ENCODE measurements at places on chromosomes 5 and 9.
A peak's percentile ranks its signal among the peaks of the same experiment; 100 is the strongest.

DNA sequence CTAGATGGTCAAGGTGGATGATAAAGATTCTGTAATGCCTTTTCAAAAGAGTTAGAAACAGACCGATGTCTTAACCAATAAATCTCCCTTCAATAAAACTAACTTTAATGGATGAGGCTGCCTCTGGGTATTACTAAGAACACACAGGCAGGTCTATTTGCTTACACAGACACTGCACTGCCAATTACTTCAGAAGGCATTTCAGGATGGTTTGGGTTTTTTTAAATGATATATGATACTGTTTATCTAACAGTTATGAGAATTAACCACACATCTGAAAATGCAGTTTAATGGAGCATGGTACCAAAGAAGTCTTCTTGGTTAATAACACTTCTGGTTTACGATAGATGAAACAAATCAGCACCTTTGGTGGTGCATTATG, 367.9 kb upstream of the GRAMD2B start:
- DNase-seq = no peak

- no peak for DNase-seq
Measured at GRCh38 chr5:6637022-6637421, 3.8 kb downstream of the SRD5A1 start.

GRCh38 chr5:60896991-60897390, 47.9 kb downstream of the ERCC8 start:
- no peak for DNase-seq

DNA sequence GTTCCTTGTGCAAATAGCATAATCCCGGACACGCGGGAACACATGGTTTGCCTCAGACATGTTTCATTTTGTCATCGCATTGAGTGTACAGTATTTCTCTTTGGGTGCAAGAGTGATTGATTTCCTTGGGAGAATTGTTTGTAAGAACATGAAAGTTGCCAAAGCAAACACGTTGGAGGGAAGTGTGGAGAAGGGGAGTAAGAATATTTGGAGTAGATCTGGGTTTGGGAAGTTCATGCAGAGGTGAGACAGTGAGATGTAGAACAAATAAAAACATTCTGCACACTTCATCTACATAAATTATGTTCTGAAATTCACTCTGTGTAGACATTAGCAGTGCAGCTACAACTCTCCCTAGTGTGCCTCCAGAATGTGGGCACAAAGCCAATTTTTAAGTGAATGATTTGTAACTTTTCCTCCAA, 24.0 kb downstream of the FOXD1 start:
- DNase-seq = no peak

GRCh38 chr5:43017428-43017815, 22.7 kb downstream of the ANXA2R start:
- no peak for DNase-seq

DNA sequence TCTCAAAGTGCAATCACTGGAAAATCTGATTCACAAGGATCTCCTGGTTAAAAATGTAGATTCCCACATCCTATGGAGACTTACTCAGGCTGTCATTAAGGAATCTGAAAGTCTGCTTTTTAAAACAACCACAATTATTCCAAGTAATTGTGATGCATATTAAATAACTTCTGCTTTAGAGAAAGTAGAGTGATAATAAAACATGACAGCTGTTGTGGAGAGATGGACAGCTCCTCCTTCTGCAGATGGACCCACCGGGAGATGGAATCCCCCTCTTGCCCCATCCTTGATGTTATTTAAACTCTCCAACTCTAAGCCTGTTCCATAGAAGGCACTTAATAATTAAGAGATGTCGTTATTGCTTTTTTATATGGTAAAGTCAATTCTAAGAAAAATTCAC, 802.2 kb downstream of the CDH12 start:
- DNase-seq = no peak

DNA sequence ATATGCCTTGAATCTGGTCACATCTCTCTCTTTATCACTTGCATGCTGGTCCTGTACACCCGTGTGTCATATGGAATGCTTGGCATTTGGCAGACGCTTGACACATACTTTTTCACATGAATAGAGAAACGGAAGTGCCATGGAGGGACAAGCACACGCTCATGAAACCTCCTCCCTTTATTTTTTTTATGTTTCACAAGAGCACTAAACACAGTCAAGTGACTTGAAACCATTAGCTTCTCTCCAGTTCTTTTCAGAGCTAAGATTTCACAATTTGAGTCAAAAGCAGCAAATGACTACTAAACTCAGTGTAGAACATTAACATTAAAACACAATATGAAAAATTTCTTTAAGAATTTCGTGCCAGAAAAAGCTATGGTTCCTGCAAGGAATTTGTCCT, 151.1 kb downstream of the DOCK2 start:
- no peak for DNase-seq

DNA sequence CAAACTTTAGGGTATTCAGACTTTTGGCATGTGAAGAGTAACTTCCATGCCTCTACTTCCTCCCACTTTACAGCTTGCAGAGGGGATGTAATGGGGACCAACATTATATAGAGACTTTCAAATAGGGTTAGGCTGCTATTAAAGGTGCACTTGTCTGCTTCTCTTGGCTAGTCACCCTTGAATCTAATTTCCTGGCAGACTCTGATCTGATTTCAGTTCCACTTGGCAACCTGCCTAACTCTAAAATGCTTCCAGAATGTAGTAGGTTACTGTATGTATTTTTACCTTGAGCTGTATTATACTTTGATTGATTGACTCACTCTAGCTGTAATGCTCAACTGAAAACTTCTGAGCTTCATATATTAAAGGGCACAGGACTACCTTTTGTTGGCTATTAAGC, 693.4 kb downstream of the KCTD16 start:
- DNase-seq = no peak

- DNase-seq = no peak
Measured at GRCh38 chr5:177386542-177386941, 2.3 kb downstream of the SLC34A1 start.

DNA sequence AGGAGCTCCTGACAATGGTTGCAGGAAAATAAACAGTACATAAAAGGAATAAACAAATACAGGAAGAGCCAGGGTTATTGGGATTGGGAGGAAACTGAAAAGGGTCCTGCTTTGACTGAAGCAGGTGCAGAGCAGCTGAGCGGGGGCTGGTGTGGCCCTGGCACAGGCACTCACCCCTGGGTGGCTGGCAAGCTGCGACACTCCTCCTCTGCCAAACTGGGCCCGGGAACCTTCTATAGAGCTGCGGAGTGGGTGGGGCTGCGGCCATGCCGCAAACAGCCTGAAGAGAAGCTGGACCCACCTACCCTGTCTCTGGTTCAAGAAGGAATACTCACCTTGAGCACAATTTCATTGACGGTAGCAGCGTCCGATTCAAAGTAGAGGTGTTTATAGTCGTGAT, 182.5 kb downstream of the GAPVD1 start:
- DNase-seq = no peak

DNA sequence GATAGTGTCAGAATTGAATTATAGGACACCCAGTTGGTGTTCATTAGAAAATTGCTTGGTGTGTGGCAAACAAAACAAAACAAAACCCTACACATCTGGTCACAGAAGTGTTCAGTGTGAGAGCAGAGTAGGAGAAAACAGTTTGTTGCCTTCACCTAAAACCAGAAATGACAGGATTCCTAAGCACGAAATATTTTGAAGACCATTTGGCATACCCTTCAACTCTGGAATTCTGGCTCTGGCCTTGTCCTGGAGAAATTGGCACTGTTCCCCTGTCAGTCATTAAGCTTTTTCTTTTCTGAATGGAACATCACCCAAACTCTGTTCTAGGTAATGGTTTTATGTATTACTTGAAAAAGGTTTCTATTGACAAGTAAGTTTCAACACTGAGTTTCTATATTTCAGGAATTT, 110.2 kb upstream of the PCA3 start:
- DNase-seq = no peak

DNA sequence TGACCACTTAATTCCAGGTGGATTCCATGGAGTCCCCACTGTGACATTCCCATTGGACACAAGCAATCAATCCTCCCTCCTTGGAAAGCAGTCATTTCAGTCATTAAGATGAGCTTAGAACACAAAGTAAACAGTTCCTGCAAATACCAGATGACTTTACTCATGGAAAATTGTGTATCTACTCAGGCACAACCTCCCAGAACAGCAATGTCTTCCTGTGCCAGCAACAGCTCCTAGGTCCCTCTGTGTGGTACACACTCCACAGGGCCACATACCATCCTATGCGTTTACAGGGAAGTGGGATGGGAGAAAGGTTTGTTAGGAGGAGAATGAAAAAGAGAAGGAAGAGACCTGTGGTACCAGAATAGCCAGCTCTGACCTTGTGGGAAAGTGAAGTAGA, 53.7 kb downstream of the MTMR12 start:
- no peak for DNase-seq

- DNase-seq = no peak
Measured at GRCh38 chr5:56534102-56534829, 281.1 kb upstream of the MAP3K1 start.

DNA sequence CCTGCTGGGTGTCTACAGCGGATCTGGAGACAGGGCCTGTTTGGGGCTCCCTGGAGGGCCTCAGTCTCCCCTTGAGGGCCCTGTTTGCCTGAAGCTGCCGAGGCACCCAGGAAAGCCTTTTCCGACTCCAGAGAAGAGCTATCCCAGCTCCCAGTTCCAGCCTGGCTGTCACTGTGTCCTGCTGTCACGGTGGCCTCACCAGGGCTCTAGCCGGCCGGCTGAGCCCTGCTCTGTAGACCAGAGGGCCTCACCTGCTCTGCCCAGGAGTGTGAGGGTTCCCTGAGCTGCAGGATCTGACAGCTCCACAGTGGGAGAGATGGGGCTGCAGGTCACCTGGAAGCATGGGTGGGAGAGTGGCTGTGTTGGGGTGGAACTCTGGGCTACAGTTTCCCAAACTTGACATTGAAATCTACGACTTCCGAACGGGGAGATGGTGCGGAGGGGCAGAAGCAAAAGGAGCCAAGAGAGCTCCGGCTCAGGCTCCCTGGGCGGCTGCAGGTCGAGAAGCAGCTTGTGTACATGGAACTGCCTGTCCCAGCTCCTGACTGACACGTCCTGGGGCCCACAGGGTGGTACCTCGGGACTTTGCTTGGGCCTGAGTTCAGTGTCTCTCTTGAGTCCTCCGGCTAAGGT, 94.9 kb downstream of the CACNA1B start:
- DNase-seq = no peak

DNA sequence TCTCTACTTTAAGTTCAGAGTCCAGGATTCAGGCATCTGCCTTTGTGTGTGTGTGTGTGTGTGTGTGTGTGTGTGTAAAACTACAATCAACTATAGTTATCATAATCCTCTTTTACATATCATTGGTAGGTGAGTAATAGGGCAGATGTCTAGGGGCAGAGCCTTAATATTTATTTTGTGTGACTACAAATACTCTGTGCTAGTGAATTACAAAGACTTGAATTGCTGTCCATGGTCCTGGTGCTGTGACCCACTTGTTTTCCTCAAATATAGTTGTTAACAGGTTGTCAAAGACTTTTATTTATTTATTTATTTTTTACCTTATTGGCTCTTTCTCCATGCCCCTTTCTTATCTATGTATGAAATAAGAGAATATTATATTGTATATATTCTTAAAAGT, 196.8 kb downstream of the ANXA1 start:
- DNase-seq = no peak

GRCh38 chr9:83204047-83204446, 141.1 kb upstream of the RASEF start:
- no peak for DNase-seq

DNA sequence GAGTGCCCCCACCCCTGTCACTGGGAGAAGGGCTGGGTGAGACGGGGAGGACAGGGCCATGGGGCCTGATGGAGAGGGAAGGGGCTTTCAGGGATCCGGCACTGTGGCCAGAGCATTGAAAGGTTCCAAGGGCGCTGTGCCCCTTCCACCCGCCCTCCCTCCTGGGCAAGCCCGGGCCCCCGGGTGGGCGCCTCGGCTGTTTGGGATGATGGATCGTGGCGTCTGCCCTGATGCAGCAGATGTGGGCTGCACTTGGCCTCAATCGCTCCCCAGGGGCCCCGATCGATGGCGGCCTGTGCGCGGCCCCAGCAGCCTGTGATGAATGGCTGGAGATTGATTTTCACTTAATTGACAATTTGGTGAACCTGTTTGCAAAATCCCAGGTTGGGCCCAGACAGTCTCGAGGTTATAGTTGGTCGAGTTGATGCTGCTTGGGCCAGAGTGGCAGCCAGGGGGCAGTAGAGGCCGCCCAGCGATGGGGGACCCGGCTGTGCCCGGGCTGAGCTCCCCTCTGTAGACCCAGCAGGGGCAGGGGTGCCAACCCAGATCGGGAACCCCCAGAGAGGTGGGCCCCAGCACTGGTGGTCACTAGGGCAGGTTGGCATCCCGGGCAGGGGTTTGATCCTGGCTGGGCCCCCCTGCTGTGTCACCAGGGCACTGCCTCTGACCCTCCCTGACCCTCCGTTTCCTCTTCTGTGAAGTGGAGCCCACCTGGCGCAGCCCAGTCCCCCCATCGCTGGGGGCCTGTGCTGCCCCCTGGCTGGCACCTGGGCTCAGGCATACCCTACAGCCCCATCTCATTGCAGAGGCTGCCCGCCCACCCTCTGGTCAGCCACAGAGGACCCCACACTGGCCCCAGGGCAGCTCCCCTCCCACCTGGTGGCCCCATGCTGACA, 34.7 kb downstream of the LHX3 start:
- peak; percentile 72 for DNase-seq

- DNase-seq = no peak
Measured at GRCh38 chr9:79289856-79290255, 281.9 kb upstream of the TLE4 start.

DNA sequence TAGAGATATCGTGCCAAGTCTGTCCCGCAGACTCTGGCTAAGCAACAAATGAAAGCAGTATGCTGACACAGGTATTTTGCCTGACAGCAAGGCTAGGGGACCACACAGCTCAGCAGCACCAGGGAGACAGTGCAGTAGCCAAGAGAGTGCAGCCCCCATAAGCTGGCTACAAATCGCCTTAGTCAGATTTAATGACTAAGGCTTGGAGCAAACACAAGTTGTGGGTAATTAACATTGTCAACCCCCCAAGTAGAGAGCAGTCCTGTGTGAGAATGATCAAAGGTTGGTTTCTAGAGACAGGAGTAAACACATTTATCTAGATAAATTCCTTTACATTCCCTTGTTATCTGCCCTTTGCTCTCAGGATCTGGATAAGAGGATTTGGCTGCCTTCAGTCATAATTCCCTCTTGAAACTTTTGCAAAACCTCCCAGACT, 1434.5 kb upstream of the CDH6 start:
- DNase-seq = no peak

- DNase-seq = no peak
Measured at GRCh38 chr5:32583582-32584232, 1.6 kb upstream of the SUB1 start.

- DNase-seq = no peak
Measured at GRCh38 chr9:105479846-105480245, 32.0 kb downstream of the FSD1L start.

DNA sequence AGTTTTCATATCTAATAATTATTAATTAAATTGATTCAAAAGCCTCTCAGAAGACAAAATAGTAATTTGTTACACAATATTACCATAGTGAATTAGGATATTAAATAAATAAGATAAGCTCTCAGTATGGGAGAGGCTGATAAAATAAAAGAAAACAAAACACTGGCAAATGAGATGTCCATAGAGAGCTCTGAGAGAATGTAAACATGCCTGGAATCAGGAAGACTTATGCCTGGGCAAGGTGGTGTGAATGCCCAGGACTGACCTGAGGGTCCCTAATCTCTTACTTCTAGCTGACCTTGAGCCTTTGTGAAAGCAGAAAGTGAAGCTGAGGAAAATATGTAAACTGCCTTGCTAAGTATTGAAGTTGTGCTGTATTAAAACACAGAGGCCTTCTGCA, 616.5 kb downstream of the PTPRD start:
- DNase-seq = no peak
